ENCODE measurements at places on chromosomes 6 and 20.

- DNase-seq, result no peak
Observed at GRCh38 chr6:73742433-73742832, 46.4 kb downstream of the CD109 start.

GRCh38 chr6:140462453-140463311 is 1088.2 kb upstream of the CITED2 start:
- DNase-seq, result no peak

DNA sequence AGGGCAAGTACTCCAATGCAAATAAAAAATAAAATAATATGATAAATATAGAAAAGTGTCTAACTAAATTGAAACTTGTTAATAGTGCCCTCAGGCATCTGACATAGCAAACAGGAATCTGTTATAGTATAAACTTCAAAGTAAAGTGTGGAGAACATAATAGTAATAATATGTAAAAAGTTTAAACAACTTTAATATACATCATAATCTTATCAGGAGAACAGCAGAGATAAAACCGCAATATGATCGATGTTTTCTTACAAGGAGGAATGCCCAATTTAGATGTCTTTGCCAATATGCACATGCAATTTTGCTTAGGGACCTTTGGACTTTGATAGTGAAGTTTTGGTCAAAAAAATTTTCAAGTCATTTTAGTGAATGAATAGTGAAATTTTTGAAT is 514.8 kb upstream of the IMPG1 start:
- DNase-seq, result no peak

DNA sequence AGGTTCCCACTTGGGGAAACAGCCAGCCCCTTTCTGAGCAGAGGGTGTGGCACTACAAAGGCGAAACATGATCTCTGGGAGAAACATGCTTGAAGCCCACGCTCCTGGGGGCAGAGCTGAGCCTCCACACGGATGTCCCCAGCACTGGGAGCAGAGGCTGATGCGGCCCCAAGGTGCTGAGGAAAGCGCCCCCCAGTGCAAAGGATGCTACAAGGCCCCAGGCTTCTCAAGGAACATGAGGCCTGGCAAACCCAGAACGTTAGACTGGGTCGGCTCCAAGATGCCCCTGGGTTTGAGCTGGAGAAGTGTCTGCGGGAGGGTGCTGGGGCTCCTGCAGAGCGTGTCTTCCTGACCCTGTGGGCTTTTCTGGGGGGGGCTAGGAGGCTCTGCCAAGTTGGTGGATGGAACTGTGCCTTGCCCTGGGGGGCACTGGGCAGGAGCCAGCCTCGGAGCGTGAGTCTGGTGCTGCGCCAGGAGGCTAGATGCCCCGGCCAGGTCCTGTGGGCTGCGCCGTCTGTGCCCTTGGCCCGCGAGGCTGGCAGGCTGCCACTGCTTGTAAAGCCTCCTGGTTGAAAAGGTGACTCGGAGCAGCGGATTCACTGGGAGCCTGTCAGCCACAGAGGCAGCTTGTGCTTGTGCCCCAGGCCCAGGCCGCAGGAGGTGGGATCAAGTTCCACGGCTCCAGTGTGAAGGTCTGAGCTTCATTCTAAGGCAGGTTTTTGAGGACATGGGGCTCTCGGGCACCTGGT is 8.1 kb downstream of the SYNJ2 start:
- no peak for DNase-seq
